Skeletal muscle cell (primary cell): ENCODE measurements at places on chromosomes 3 and 15.

GRCh38 chr15:100858294-100858693 lies 21.3 kb upstream of the ALDH1A3 start:
- DNase-seq = no peak

DNA sequence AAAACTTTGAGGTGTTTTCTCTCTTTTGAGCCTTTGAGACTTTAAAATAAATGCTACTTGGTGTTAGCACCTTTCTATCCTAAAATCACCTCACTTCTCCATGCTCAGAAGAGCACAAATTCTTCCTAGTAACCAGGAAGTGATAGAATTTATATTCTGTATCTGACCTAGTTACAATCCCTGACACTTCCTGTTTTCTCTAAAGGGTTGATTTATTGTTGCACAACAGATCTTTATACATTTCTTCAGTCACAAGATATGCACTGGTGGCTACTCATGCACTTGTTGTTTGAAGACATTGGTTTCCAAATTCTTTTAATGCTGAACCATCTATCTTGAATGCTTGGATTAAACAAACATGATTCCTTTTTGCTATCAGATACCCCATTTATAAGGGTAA lies 47.2 kb upstream of the CNTN3 start:
- DNase-seq = no peak

DNA sequence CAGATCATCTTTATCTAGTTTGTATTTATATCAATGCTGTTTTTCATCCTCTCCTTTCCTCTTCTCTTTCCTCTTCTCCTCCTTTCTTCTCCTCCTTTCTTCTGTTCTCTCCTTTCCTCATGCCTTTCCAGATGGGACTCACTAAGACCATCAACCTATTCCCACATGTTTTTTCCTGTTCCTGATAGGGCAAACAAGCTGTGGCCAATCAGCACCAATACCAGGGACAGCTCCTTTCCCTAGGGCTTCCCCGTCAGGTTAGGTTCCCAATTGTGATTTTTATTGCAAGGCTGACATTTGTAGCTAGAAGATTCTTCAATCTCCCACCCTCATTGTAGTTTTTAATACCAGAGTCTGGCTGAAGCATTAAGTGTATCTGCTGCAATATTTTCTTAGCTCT lies 76.3 kb upstream of the COL8A1 start:
- DNase-seq = no peak

GRCh38 chr3:157167371-157168042 lies 7.6 kb upstream of the CCNL1 start:
- no peak for DNase-seq
